ENCODE measurements at places on chromosomes 7 and 10.

- no peak for DNase-seq
Observed at GRCh38 chr10:100904917-100905316, 7.8 kb upstream of the SLF2 start.

GRCh38 chr10:12428447-12429135, 79.2 kb downstream of the CAMK1D start:
- no peak for DNase-seq

DNA sequence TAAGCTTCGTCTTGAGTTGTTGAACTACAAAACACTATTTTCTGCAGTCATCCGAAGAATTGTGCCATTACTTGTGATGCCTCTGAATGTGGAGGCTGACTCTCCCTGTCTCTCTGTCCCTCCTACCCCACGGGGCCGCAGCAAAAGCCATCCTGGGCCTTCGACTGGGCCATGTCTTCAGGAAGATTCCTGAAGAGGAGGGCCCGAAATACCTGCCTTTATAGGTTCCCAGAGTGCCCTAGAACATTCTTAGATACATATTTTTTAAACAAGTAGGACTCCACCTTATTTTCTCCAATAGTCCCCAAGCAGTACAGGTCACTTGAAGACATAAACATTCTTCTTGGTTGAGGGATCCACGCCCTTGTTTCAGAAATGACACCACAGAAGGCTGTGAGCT, 8.1 kb downstream of the IGFBP3 start:
- DNase-seq, result no peak

GRCh38 chr7:55420530-55420929, 55.4 kb downstream of the LANCL2 start:
- no peak for DNase-seq

- DNase-seq, result no peak
Observed at GRCh38 chr7:112192236-112193154, 13.7 kb downstream of the DOCK4 start.

DNA sequence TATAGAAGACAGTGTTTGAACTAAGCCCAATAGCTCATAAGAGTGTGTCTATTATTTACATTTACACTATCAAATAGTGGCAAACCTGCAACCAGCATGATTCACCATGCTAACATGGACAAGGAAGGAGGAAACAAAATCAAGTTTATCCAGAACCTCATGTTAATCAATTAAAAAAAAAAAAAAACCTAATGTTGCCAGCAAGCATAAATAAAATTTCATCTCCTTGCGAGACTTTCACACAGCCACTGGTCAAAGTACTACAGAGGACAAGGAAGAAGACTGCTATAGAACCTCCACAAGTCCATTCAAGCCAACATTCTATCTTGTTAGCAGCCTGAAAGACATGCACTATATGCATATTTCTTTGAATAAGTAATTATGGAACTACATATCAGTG, 9.7 kb downstream of the TM9SF3 start:
- no peak for DNase-seq

GRCh38 chr10:116385994-116386809, 41.4 kb upstream of the PNLIPRP3 start:
- DNase-seq, result no peak
